ENCODE measurements at places on chromosomes 13 and 19.

DNA sequence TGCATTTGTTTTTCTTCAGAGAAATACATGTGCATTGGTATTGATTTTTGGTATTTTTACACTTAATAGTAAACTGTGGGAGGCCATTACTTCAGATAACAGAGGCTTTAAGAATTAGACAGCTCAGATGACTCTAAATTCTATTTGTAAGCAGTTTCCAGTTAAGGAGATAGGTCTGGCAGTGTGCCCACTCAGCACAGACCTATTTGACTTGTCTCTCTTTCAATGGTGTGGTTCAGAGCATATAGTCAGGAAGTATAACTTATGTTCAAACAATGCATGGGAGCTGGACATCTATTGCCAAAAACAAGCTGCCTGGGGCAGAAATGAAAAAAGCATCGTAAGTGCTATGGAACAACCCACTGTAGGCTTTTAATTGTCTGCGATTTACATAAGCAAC lies 370.7 kb downstream of the HS6ST3 start:
- DNase-seq, result no peak

- DNase-seq, result no peak
These were observed 1198.8 kb upstream of the SPRY2 start for GRCh38 chr13:81539643-81540150.

DNA sequence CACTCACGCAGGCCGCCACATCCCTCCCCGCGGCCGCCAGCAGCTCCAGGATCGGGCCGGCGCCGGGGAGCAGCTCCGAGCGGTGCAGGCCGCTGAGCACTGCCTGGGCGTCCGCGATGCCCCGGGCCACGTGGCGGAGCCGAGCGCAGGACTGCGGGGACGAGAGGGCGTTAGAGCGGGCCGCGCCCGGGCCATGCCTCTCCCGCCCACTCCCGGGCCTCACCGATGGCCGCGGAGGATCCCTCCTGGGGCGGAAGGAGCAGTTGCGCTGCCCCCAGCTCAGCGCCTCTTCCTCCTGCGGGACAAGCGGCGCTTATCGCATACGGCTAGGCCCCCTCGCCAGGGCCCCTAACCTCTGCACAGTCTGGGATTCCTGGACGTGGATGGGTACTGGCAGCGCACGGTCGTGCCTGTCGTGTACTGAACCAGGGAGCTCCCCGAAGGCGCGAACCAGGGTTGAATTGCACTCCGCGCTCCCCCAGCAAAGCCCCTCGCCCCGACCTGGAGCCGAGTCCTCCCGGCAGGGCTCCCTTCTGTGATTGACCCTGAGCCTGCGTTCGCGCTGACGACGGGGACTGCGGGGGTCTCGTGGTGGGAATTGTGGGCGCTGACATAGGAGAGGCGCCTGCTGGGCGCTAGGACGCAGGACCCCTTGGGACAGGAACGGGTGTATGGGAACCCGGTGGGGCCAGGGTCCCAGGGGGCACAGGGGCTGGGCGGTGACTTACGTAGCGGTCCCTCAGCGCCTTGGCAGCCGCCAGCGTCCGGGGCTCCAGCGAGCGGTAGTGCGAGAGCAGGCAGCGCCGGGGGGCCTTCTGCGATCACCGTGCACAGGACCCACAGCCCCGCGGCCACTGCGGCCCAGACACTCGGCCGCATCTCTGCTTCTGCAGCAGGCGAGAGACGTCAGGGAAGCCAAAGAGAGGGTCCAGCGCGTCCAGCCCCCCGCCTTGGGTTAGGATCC lies 673 bp downstream of the IFNL4 start:
- no peak for DNase-seq

DNA sequence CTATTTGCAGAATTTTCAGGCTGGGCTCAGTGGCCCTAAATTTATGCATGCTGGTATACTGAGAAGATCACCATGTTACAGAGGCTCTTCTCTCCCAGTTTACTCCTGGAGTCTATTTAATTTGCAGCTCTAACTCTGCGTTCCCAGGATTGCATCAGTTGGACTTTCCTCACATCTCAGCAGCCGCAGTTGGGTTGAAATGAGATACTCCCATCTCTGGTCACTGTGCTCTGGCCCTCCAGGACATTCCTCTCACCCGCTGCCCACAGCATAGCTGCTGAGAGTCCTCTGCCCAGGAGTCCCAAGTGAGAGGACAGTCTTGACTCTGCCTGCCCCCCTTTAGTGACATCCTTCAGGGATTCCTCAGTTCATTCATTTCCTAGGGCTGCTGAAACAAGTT lies 150.9 kb downstream of the LACC1 start:
- no peak for DNase-seq

GRCh38 chr19:44850641-44851109 lies 4.6 kb downstream of the NECTIN2 start:
- DNase-seq, result no peak

DNA sequence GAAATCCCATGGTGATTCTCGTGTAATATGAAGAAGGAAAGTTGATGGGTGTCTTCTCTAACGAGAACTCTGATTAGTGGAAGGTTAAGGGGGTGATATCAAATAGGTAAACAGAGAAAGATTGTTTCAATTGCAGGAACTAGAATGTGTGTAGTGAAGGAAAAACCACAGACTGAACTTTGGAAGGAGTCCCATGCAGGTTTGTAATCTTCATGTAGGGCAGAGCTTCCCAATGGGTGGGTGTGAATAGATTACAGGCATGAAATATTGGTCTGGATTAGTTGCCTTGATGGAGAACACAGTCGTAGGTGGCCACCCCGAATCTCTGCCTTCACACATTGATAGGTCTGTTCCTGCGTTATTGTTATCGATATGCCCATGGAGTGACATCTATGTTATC lies 295.5 kb downstream of the KCNRG start:
- DNase-seq, result no peak

DNA sequence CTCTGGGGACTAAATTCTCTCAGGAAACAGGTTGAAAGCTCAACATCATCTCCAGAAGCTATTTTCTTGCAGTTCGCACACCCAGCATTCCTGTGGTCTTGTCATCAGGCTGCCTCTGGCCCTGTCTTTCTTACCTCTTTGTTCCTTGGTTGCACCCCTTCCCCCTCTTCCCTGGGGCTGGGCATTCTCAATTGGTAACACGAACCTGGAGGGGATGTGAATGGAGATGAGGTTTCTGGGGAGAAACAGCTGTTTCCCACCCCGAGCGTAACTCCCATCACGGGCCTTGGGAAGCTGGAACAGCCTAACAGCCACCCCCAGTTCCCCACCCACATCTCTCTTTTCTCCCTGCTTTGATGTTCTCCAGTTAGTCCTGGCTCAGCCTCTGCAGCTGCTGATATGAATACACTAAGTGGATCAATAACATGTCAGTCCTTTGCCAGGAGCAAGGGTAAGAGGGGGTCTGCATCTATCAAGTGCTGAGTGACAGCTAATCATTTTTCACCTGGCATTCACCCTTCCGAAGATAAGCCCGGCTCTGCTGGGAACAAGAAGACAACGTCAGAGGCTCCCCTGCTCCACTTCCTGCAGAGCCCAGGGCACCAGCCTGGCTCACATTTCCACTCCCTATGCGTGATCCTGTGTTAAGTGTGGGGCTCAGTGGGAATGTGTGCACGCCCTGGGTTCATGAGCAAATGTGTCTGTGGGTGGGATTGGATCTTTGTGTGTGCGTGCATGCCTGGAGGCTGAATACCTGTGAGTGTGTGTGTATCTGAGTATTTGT lies 74.0 kb upstream of the KCTD15 start:
- DNase-seq, result no peak

- no peak for DNase-seq
These were observed 21.8 kb downstream of the MRPS12 start for GRCh38 chr19:38952395-38953165.

DNA sequence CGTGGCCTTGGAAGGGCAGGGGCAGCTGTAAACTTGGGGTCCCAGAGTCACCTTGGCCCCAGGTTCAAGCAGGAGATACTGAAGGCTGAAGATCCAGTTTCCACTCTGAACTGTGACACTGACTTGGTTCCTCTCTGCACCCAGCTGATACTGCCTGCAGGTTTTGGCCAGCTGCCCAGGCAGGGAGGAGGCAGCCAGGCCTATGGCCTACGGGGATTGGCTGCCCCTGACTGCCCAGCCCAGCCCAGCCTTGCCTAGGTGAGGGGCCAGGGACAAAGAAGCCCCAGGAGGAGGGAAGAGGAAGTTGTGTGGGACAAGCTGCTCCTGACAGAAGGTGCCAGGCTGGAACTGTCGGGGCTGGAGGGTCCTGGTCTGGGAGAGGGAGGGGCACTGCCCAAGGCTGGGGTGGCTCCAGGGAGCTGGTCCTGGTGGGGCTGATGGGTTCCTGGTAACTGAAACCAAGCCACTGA lies 51.7 kb upstream of the CYP4F8 start:
- DNase-seq, result no peak

GRCh38 chr13:29819143-29819542 lies 31.3 kb downstream of the UBL3 start:
- no peak for DNase-seq

- DNase-seq, result no peak
These were observed 483.0 kb upstream of the NBEA start for GRCh38 chr13:34458756-34459715.

DNA sequence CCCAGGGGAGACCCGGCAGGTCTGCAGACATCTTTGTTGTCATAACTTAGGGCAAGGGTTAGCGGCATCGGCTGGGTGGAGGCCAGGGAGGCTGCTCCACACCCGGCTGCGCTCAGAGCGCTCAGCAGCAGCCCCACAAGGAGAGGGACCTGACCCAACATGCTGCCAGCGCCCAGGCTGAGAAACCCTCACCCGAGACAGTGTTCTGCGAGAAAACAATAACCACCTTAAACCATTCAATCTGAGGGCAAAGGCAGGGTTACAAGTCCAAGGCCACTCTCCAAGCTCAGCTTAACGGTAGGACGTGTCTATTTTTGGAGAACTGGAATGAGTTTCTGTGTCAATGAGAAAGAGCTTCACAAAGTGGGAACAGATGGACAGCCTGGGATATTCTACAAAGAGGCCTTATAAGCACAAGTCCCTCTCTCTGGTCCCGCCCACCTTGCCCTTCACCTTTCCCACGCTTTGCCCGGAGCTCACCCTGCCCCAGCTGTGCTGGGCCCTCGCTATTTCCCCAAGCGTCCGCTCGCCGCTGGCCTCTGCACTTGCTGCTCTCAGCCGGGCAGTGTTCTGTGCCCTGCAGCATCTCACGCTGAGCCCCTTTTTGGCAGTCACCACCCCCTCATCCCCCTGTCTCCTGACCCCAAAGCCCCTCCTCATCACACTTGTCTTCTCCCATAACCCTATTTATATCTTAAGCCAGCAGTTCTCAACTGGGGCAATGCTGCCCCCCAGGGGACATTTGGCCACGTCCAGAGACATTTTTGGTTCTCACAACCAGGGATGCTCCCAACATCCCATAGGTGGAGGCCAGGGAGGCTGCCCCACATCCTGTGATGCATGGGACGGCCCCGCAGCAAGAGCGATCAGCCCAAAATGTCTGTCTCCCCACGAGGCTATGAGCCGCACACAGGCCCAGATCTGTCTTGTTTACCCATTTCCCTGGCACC lies 17.6 kb downstream of the PPP1R12C start:
- no peak for DNase-seq

GRCh38 chr13:24274452-24275021 lies 34.8 kb upstream of the C1QTNF9 start:
- DNase-seq, result peak; percentile 75

DNA sequence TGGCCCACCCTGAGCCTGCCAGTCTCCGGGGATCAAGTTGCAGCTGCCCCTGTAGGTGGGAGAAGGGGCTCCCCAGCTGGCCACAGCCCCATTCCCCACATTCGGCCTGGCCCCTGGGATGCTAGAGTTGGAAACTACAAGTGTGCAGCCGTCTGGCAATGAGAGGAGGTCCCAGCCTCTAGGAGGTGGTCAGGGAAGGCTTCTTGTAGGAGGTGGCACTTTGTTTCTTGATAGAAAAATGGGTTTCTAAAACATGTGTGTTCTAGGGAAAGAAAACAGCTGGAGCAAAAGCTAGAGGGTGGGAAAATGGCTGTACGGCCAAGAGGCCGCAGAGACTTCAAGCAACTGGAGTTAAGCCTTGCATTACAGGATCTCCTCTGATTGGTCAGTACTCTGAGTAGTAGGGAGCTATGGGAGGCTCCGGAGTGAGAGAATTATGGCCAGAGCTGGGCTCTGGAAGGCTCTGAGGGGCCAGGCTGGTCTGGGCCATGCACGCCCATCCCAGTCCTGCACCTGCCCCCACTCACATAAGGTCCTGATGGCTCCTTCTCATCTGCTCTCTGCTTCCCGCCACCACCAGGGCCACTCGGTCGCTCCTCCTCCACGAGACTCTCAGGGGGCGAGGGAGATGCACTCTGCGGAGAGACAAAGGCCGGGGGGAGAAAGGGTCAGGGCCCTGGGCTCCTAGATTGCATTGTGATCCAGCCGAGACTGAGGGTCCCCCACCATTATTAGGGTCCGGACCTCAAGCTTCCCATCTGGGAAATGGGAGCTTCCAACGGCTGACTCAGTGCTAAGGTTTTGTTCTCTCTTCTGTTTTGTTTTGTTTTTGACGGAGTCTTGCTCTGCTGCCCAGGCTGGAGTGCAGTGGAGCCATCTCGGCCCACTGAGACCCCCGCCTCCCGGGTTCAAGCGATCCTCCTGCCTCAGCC lies 13.7 kb downstream of the TLE2 start:
- no peak for DNase-seq

Data from activated naive CD4-positive, alpha-beta T cell treated with Interleukin-2 at 50 U/mL for 16 hours (primary cell).